ENCODE measurements at places on chromosomes 11 and 22.

DNA sequence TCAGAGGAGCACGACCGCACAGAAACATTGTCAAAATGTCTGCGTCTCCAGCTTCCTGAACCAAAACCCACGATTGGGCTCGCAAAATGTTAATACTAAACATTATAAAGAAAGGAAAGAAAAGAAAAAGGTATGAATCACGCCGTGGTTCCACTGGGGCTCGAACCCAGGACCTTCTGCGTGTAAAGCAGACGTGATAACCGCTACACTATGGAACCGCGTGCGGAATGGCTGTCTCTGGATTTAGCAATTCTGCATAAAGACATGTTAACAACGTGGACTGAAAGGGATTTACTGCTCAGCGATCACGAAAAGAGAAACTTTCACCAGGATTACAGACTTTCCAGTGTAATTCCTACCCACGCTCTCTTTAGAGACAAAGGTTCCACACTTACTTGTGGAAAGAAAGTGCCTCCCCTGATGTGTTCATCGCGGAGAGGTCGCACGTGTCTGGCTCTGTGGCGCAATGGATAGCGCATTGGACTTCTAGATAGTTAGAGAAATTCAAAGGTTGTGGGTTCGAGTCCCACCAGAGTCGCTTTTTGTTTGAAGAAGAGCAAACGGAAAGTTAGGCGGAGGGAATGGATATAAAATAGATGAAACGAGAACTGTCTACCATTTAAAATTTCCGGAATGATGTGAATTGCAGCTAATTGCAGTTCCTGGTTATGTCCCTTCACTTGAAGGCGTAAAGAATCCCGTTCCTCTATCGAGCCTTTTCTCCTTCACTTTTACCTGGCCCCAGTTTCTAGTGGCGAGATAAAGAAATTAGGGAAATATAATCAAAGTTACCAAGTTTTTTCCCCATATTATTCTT is 39.7 kb downstream of the OR4D9 start:
- peak; percentile 89 for DNase-seq

DNA sequence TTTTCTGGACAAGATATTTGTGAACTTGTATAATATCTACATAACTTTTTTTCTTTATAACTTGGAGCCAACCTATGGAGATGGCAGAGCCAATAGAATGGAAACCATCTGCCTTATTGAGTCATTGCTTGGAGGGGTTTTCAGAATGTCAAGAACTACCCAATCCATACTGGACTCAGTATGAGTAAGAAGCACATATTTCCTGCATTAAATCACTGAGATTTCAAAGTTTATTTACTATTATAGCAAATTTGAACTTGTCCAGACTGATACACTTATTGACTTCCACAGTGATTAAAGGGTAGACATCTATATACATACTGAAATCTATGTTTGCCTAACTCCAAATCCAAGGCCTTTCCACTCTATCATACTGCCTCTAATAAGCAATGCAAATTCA is 704.0 kb downstream of the KCNA4 start:
- DNase-seq, result no peak

DNA sequence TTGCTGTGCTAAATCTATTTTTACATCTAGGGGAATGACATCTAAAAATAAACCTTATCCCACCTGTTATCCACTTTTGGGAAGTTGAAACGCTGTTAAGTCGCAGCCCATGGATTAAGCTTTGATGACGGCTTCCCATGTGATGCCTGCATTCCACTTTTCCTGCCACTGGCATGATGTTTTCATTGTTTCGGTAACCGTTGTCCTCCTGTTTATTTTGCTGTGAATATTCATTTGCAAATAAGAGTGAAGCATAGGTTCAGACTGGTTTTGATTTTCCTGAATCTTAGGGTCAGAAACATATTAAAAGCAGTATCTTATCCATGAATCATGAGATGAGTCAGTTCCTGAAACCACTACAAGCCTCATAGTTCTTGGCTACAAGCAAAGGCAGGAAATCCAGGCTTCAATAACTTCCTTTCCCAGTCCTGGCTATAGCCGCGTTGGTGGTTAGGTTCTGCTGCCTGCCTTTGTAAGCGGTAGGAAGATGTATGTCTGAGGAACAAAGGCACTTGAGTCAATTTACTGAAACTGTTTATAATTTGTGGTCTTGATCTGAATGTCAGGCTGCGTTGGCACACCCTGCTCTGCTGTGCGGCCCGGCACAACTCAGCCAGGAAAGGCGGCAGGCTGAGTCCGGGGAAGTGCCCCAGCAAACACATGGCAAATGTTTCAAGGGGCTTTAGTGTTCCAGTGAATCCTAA is 19.4 kb downstream of the TEAD1 start:
- peak; percentile 87 for DNase-seq

DNA sequence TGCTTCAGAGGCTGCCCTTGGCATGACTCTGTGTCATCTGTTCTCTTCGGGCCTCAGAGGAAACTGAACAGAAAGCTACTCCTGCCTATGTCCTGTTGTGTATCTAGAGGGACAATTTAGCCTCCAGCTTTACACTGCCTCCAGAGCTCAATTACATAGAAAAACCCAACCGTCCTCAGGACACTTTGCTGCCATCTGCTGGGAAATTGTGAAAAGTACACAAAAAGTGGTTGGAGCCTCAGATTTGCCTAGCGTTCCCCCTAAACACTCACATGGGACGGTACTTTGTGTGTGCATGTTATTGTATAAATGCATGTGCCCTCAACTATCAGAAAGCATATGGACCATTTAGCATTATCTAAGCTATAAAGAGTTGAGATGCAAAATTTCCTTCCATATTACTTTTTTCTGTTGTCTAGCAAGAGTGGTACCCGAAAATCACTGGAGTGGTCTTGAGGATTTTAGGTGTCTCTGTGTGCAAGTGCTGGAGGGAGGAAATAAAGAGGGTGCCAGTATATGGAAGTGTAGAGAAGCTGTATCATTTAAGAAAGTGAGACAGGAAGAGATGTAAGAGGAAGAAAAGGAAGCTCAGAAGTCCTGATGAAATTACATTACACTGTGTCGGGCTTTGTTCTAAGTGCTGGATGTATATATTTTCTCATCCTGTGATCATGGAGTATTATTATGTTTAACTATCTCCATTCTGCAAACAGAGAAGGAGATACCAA is 8.7 kb upstream of the MS4A4E start:
- DNase-seq, result no peak

DNA sequence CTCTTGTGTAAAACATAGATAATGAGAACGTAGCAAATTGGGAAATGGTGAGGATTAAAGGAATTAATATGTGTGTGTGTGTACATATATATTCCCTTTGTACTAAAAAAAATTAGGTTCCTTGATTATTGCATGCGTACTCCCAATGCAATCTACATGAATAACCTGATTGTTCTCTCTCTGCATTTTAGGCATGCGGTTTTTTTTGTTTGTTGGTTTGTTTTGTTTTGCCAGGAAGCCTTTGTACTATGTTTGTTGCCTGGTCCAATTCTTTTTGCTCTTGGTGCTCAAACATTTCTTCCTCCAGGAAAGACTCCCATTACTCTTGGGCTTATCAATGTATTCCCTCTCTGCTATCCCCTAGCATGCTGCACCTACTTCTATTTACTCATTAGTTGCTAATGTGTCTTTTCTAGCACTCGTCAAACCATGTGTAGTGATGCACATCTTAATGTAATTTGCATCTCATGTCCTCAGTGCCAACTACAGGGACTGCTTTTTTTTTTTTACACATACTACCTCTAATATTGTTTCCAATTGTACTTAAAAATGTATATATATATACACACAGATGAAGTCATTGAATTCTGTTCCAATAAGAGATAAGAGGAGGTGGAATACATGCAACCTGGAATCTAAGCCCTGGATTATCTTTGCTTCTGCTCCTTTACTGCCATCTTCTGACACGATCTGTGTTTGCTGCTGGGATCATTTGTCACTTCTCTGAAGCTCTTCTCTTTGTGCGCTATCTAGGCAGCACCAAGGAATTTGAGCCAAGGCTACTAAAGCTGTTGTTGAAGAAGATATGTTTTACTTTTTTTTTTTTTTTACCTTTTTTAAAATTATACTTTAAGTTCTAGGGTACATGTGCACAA is 197.2 kb upstream of the ANO3 start:
- no peak for DNase-seq

DNA sequence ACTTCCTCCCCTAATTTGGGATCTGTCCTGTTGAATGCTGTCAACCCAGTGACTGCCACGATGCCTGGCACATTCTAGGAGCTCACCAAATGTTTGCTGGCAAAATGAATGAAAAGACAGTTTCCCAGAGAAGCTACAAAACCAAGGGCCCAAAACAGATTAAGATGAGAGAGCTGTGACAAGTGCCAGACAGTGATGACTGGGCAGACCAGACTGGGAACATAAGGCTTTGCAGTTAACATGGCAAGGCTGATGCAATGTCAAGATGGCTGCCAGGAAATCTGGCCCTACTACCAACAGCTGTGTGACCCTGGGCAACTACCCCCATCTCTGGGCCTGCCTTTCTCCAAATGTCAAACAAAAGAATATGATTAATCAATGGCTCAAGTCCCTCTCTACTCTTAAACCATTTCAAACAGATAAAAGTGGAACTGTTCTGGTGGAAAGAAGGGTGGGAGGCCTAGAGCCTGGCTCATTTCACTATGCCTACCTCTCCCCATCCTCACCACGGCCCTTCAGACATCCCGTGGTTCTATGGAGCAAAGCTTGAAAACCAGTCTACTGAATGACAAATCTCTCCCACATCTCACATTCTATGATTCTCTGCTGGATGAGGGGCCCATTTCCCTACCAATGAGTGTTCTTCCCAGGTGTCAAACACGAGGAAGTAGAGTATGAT is 12.8 kb downstream of the AP1B1 start:
- DNase-seq, result no peak
